A172 (cell line): ENCODE measurements at places on chromosomes 13 and 19.
A peak's percentile ranks its signal among the peaks of the same experiment; 100 is the strongest.

GRCh38 chr19:48271531-48272151 is 1.8 kb downstream of the ZNF114 start:
- no peak for DNase-seq

GRCh38 chr19:17138937-17139598 is 63.5 kb downstream of the MYO9B start:
- no peak for DNase-seq

- peak; percentile 3 for DNase-seq
Measured at GRCh38 chr13:59906413-59907049, 257.2 kb downstream of the DIAPH3 start.

GRCh38 chr19:49896863-49897621 is at the start of gene IL4I1:
TSS of gene IL4I1 (minus strand) at chr19:49896887. CDS start at chr19:49896160, 727 bp downstream.
- DNase-seq, result peak; percentile 84

- DNase-seq, result no peak
Measured at GRCh38 chr13:24454056-24454455, 58.5 kb downstream of the PARP4 start.

GRCh38 chr13:99390601-99391000 is 83.4 kb upstream of the GPR183 start:
- DNase-seq, result no peak

DNA sequence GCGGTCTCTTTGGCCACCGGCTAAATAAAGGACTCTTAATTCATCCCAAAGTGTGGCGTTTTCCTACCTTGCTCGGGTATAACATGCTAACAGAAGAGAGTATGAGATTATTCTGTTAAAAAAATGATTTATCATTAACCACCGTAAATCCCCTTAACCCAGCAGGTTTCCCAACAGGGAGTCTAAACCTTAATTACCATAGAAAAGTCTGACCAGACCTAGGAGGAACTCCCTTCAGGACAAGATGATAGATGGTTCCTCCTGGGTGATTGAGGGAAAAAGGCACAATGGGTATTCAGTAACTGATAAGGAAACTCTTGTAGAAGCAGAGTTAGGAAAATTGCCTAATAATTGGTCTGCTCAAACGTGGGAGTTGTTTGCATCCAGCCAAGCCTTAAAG is 193.7 kb downstream of the ZNF737 start:
- DNase-seq, result no peak

DNA sequence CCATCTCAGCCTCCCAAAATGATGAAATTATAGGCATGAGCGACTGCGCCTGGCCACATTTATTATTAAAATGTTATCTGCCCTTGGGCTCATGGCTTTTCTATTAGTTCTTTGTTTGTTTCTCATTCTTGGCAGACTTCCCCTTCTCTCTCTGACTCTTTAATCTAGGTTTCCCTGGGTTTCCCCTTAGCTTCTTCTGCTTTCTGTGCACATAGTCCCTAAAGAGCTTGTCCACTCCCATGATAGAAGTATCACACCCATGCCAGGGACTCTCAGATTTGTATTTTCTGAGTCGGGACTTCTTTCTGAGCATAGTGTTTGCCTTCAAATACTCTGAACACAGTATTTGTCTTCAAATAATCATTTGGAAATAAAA is 38.6 kb upstream of the ITM2B start:
- DNase-seq, result peak; percentile 1

GRCh38 chr19:31214997-31215396 is 134.2 kb downstream of the TSHZ3 start:
- DNase-seq, result peak; percentile 32

GRCh38 chr13:79246578-79246949 is 159.5 kb downstream of the RBM26 start:
- no peak for DNase-seq

GRCh38 chr13:33270895-33271538 is 14.5 kb downstream of the STARD13 start:
- no peak for DNase-seq

- no peak for DNase-seq
Measured at GRCh38 chr13:41401366-41401765, 56.0 kb upstream of the RGCC start.

DNA sequence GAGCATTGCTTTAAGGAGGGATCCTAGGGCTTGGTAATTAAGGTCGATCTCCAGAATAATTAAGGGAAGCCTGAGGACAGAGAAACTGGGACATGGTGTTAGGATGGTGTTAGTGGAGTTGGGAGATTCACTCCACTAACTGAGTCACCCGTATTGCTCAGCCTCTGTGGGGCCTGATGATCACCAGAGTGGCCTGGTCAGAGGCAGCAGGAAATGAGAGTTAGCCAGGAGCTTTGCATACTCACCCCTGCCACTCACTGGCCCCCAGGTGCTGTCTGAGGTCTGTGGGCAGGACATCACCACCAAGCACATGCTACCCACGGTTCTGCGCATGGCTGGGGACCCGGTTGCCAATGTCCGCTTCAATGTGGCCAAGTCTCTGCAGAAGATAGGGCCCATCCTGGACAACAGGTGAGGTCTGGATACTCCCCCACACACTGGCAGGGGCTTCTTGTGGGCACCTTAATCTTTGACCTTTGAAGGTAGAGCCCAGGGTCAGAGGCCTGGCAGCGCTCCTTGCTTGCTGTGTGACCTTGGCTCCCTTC is 32.1 kb downstream of the PPP2R1A start:
- no peak for DNase-seq

DNA sequence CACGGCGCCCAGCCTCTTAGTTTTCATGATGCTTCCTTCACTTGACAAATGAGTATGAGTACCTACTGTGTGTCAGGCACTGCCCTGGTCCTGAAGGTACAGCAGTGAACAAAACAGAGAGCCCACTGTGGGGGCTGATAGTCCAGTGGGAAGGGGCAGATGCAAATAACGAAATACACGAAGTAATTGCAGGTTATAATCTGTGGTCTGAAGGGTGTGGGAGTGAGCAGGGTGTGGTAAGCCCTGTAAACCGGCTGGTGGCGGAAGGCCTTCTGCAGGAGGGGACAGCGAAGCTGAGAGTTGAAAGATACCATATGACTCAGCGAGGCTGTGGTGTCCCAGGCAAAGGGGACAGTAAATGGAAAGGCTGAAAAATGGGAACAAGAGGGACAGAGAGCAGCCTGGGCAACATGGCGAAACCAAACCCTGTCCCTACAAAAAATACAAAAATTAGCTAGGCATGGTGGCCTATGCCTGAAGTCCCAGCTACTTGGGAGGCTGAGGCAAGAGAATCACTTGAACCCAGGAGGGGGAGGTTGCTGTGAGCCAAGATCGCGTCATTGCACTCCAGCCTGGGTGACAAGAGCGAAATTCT is 60.5 kb downstream of the MAP4K1 start:
- DNase-seq, result peak; percentile 36

- no peak for DNase-seq
Measured at GRCh38 chr13:50220938-50221337, 205.7 kb downstream of the KCNRG start.

DNA sequence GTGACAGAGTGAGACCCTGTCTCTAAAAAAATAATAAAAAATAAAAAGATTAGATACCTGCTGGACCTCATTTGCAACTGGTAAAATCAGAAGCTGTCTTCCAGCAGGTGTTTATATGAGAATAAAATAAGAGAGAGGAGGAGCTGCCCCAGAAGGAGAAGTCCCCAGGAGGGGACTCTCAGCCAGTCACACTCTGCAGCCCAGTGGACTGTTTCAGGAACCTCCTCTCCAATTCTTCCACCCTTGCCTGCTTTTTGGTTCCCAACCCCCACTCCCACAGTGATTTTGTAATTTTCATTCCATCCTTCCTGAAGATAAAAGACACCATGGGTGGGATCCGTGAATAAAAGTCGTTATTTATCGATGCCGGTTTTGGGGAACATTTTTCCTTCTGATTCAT is 56.9 kb upstream of the TSHZ3 start:
- DNase-seq, result no peak

DNA sequence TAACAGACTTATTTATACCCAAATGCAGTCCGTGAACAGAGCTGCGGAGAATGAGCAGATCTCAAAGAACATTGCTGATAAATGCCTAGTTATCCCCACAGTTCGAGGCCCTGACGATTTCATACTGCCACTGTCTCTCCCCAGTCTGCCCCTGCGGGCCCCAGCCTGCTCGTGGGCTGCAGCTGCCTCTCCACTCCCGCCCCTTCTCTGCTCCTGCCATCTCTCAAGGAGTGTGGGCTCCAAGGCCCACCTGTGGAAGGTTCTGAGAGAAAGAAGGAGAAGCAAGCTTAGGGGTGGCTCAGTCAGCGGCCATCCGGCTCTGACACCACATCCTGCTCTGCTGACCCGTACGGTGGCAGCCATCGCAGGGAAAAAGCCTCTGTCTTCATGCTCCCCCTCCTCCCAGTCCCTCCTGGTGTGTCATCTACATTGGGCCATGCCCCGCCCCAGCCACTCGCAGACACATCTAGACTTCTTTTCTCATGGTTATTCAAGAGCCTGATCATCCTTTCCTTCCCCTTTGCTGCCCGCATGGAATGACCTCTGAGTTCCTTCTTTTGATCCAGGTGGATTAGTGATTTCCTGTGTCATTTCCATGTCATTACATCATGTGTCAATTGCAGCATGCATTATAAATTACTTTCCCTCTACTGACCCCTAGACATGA is 52.0 kb downstream of the EPS15L1 start:
- DNase-seq, result no peak

DNA sequence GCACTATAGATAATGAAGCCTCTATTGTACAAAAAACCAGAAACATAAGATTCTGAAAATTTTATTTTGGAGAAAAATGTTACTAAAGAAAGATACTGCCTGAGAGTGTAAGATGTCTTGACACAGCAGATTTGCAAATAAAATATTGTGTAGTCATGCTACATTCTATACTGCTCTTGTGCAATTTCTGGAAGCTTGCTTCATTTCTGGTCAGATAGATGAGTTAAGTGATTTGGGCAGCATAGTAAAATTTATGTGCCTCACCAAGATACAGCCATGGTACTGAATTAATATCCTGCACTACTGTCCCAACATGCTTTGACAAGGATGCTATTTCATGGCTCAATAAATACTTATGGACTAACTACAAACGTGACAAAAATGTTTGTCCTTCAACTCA is 55.1 kb upstream of the STARD13 start:
- no peak for DNase-seq

- DNase-seq, result peak; percentile 98
Measured at GRCh38 chr19:17107546-17108452, 32.2 kb downstream of the MYO9B start.

GRCh38 chr13:27174766-27175455 is 3.3 kb upstream of the USP12 start:
- no peak for DNase-seq

DNA sequence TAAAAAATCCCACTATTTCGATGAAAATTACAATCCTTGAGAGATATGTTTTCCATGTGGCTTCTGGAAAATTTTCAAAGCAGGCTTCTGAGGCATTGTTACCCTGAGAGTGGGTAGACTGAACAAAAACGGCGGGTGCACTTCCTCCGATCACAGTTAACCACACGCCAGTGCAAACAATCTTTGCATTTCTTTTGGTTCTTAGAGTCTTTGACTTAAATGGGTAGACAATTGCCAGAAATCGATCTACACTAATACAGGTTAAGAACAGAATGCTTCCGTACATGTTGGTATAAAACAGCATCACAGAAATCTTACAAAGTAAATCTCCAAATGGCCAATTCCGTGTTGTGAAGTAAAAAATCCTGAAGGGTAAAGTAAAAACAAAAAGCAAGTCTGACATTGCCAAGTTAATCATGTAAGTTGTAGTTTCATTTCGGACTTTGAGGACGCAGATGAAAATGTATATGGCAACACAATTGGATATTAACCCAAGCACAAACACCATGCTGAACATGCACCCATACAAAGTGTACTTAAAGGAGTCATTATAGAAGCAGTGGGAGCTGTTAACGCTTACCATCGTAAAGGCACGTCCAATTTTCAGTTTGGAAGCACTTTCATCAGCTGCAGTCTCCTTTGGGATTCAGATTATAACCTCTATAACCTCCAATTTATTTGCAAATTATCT is 927 bp downstream of the LPAR6 start:
- DNase-seq, result peak; percentile 27

DNA sequence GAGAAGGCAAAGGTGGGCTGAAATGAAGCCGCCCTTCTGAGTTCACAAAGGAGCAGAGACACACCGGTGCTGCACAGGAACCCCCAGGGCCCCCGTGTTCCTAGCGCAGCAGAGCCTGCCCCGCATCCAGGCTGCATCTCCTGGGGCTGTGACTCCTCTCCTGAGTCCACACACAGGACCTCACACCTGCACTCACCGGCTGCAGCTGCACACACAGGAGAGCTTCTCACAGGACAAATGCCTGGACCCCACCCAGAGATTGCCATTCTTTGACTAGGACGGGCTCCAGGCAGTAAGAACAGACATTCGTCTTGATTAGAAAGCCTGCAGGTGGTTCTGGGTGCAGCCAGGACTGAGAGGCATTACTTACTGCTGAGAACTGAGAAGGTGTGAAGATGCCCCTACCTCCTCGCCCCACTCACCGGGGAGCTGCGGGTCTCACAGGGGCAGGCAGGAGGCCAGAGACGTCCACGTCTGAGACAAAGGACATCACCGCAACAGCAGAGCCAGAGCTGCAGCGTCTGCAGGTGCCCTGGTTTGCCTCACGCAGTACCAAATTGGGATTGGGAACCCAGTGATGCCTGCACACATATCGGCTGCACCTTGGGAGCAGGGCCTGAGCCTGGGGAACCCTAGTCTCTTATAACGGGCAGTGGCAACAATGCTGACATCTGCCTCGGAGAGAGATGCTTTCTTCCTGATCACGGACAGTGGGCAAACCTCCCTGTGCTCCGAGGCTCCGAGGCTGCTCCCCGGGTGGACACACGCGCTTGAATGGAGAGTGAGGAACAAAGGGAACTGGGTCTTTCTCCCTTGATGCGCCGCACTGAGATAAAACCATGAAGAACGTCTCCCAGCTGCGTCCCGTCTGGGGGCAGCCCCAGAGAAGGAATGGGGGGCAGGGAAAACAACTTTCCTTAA is 50.4 kb downstream of the RASA3 start:
- DNase-seq, result no peak

DNA sequence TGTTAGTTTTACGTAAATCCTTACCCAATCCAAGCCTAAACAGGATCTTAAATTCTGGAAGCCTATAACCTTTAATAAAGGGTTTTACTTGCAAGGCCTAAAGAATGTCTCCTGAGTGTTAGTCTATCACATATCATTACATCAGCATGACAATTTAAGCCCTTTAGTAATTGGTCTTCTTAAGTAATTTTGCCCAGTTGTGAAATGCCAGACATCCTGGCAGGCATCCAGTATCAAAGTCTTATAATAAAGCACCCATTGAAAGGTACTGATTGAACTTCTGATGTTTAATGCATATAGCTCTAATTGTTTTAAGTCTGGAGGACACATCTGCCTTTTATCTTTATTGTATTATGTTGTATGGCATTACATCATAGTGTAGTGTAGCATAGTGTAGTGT is 1078.9 kb downstream of the SLITRK1 start:
- no peak for DNase-seq

DNA sequence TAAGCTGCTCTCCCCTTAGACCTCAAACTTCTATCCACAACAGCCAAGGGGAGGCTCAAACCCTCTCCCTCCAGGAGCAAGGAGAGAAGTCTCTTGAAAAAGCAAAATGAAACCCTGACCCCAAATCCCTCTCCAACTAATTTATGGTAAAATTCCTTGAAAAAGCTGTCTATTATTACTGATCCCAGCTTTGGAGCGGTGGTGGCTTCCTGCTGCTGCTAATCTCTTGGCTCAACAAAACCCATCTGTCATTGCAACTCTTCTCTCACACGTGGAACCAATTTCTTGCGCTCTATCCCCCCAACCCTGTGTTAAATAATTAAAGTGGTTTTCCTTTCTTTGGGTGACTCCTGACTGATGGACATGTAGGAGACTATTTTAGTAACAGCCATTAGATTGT is 64.1 kb upstream of the OXGR1 start:
- DNase-seq, result no peak

GRCh38 chr13:71417205-71417604 is 449.8 kb downstream of the DACH1 start:
- peak; percentile 45 for DNase-seq
